Ascending aorta (tissue), 2 donors: ENCODE measurements at places on chromosomes 5 and 9.

DNA sequence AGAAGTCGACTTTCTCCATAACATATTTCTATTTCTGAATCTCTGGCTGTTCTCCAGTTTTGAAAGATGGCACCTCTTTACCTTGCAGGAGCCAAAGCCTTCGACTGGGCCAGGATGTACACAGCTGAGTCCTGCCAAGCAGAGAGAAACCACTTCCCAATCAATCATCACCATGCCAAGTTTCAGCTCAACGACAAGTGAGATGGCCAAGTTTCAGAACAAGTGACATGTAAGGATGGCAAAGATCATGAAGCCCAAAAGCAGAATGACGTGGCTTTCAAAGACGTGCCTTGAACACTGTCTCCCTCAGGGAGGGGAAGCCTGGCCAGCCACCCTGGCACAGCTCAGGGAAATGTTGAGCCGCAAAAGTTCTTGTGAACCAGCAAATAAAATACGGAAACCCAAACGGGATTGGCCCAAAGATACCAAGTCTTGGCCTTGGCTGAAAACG is 17.7 kb downstream of the STK10 start:
- no peak for DNase-seq

DNA sequence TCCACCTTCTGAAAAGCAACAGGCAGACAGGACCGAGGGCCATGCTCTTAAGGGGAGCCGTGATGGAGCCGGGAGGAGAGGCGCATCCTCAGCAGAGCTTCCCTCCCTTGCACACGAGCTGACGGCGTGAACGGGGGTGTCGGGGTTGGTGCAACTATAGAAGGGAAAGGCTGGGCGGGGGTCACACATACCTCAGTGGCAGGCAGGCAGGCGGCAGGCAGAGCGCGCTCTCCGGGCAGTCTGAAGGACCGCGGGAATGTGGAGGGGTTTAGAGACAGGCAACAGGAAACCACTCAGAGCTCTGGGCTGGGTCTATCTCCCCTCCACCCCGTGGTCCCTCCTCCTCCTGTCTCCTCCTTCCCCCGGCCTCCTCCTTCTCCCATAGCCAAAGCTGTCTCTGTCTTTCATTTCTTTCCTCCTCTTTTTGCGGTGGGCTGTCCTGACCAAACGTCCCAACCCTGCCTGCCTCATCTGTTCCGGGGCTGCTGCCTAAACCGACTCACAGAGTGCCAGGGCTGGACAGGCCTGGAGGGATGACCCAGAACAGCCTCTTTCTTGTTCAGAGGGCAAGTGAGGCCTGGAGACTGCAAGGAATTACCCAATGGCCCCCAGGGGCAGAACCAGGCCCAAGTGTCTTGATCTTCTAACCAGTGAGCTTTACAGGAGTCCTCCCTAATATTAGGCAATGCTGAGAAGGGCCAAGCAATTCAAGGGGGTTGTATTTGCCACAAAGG is at the start of gene SPARC:
Gene SPARC, minus strand, starts transcription at position 242 of the 734 bp plus-strand sequence. CDS start 10,727 bp downstream, outside the sequence.
- peak; percentile 79 for DNase-seq

- no peak for DNase-seq
These were observed 162.5 kb upstream of the KIF2A start for GRCh38 chr5:62143268-62144229.

- no peak for DNase-seq
These were observed 93.0 kb downstream of the WNK2 start for GRCh38 chr9:93276973-93277372.

- no peak for DNase-seq
These were observed 144.2 kb downstream of the GADD45G start for GRCh38 chr9:89748831-89749499.

GRCh38 chr5:84718377-84718776 is 333.7 kb upstream of the EDIL3 start:
- DNase-seq, result no peak

DNA sequence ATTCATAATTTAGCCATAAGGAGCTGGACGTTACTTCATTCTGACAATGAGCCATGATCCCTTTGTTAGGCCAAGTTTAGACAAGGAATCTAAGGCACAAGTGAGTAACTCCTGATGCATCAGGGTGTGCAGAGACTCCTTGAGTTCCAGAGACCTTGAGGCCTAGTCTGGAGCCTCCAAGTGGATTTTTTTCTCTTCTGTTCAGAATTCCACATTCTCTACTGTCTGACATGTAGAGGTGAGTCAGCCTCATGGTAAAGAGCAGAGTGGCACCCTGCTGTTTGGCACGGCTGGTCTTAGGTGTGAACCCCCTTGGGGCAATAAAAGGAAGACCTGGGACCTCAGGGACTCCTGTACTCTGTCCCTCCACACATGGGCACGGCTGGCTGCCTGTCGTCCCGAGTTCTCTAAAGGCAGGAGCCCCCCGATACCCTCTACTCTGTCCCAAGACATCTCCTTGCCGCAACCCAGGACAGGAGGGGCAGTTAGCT is 22.0 kb upstream of the TGFBI start:
- no peak for DNase-seq

GRCh38 chr5:157915638-157916037 is 56.7 kb upstream of the CLINT1 start:
- peak; percentile 16 for DNase-seq

- DNase-seq, result no peak
These were observed 59.8 kb downstream of the DOCK2 start for GRCh38 chr5:169696621-169697510.

GRCh38 chr9:26375448-26375847 is 517.2 kb downstream of the CAAP1 start:
- no peak for DNase-seq

DNA sequence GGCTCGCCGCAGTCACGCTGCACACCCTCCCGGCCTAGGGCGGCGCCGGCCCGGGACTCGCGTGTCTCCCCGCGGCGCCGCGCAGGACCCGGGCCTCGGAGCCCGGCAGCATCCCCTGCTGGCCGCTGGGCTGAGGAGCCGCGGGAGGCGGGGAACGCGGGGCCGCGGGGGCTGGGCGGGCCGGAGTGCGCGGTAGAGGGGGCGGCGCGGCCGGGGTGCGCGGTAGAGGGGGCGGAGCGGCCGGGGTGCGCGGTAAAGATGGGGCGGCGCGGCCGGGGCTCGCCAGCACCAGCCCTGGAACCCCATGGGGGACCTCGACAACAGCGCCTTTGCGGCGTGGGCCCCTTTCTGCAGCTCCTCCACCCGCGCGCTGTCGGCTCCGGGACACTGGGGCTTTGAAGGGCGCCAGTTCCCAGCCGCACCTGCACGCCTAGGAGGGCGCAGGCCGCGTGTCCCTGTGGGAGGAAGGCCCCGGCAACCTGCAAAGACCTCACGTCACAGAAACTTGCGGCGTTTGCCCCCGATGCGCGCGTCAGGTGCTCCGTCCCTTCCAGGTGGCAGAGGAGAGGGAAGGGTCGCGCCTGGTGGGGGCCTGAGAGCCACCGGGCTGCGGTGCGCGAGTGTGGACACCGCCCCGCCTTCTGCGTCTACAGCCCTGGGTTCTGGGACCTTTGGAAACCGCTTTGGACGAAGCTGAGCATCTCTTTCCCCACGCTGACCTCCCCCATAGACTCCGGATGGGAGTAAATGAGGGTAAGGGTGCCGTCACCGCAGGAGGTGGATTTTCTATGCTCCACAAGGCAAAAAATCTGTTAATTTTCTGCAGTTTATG is 49.6 kb downstream of the NSUN2 start:
- no peak for DNase-seq
